Ammon's horn (tissue), 1 donor: ENCODE measurements at places on chromosomes 11 and 22.

DNA sequence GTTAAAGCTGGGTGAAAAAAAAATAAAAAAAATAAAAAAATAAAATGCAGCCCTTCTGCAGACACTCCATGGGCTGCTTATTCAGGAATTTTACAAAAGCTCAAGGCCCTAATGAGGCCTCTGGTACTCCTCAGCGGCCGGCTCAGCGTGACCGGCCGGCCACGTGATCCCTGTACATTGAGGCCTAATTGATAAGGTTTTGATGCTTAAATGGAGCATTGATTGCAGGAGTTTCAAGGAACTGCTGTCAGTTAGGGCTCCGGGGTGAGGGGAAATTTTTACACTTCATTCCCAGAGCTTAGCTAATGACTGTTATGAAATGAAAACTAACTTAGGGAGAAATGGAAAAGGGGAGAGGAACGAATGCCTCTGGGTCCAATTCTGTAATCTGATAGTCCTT is 368.8 kb upstream of the KIRREL3 start:
- DNase-seq, result no peak

DNA sequence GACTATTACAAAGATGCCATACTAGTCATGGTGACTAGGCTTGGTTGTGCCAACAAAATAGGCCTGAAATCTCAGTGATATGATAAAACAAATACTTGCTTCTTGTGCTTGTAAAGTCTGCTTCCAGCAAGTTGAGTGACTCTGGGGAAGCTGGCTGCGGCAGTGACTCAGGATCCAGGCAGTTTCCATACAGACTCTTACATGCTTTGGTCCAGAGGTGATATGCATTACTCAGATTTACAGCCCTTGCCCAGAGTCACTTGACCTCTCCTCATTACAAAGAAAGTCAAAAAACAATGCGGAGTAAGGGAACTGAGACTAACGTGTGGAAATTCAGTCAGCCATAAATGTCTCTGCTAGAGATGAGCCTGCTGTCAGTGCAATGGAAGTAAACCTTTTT is 387.5 kb downstream of the KCNA4 start:
- no peak for DNase-seq

- no peak for DNase-seq
These were observed 34.3 kb downstream of the TOM1 start for GRCh38 chr22:35334004-35334403.

- DNase-seq, result no peak
These were observed 1680.6 kb upstream of the RAG2 start for GRCh38 chr11:38278457-38279141.

GRCh38 chr11:128472128-128473089 is 114.9 kb downstream of the ETS1 start:
- no peak for DNase-seq

DNA sequence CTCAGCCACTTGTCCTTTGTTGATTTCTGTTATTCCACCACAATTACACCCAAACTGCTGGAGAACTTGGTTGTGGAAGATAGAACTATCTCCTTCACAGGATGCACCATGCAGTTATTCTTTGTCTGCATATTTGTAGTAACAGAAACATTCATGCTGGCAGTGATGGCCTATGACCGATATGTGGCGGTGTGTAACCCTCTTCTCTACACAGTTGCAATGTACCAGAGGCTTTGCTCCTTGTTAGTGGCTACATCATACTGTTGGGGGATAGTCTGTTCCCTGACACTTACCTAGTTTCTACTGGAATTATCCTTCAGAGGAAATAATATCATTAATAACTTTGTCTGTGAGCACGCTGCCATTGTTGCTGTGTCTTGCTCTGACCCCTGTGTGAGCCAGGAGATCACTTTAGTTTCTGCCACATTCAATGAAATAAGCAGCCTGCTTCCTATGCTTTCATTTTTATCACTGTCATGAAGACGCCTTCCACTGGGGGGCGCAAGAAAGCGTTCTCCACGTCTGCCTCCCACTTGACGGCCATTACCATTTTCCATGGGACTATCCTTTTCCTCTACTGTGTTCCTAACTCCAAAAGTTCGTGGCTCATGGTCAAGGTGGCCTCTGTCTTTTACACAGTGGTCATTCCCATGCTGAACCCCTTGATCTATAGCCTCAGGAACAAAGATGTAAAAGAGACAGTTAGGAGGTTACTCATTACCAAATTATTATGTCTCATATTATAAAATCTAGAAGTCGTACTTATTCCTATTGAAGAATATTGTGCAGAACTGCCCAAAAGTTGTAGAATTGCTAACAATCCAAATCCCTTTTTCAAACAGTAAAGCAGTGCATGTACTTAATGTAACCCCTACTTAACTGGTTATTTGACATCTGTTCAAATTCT is 53.2 kb downstream of the OR4C6 start:
- DNase-seq, result no peak

DNA sequence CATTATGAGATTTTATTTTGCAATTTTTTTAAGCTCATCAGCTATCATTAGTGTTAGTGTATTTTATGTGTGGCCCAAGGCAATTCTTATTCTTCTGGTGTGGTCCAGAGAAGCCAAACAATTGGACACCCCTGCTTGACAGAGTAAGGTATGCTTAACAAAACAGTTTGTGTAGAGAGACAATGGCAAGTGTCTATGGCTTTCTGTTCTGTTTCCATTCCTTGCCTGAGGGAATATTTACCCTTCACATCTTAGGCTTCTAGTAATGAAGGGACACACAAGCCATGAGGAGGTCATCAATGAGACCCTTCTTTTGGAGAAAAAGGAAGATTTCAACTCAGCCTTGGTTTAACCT is 1278.4 kb upstream of the TENM4 start:
- DNase-seq, result no peak

DNA sequence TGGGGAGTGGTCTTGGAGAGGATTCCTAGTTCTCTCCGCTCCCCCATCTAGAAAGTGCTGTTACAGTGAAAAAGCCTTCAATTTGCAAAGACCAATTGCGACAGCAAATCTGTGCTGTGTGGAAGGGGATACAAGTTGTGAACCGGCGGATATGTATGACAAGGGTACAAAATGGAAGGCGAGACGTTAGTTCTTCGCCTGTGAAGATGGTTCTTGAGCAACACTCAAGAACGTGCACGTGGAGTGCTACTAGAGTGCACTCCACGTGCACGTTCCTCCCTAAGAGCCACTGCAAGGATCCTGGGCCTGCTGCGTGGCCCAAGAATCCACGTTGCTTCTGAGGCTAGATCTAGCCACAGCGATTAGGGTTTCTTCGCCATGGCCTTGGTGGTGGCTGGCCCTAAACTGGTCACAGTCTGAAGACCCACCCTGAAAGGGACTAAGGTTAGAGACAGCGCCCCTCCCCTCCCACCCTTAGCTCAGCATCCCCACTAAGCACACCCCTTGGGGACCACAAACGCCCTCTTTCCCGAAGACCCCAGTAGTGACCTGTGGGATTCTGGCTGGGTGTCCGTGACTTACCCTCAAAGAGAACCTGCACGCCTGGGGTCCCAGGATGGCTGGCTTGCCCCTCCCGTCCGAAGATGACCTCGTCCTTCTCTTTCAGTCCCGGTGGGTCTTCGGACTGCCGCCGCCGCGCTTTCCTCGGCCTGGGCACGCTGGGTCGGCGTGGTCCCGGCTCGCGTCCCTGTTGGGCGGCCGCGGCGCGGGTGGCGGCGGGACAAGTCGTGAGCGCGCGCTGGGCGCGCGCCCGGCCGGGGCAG is 519 bp upstream of the PDE3B start:
- DNase-seq, result no peak

- DNase-seq, result peak; percentile 34
These were observed 4.7 kb downstream of the KCNE3 start for GRCh38 chr11:74462631-74463030.

DNA sequence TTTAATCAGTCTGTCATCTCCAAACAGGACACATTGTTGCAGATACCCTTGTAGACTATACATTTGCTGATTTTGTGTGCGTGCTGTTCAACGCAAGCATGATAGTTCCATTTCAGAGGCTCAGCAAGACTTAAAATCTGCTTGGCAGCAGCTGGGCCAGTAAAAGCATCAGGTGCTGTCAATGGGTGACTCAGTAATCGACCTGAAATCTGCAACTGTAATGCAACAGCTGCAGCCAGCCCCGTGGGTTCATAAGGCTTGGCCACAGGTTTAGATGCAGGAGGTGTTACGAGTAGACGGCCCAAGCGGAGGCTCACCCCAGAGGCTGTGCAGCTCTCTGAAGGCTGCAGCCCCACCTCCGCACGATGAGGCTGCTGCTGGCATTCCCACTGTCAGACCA is 84.6 kb downstream of the NTM start:
- no peak for DNase-seq

GRCh38 chr22:44400763-44401060 is 88.0 kb upstream of the SHISAL1 start:
- DNase-seq, result no peak

GRCh38 chr11:61460474-61460881 is 30.6 kb downstream of the SDHAF2 start:
- DNase-seq, result no peak

- peak; percentile 5 for DNase-seq
These were observed 1.6 kb downstream of the ANKRD42 start for GRCh38 chr11:83195143-83195466.

- DNase-seq, result no peak
These were observed 6.7 kb downstream of the PAMR1 start for GRCh38 chr11:35518766-35519165.

GRCh38 chr11:58227956-58228615 is 632 bp downstream of the OR10Q1 start:
- no peak for DNase-seq

- no peak for DNase-seq
These were observed 14.6 kb downstream of the MS4A6A start for GRCh38 chr11:60168306-60168705.

- no peak for DNase-seq
These were observed 15.5 kb downstream of the NEU3 start for GRCh38 chr11:75004215-75004614.

DNA sequence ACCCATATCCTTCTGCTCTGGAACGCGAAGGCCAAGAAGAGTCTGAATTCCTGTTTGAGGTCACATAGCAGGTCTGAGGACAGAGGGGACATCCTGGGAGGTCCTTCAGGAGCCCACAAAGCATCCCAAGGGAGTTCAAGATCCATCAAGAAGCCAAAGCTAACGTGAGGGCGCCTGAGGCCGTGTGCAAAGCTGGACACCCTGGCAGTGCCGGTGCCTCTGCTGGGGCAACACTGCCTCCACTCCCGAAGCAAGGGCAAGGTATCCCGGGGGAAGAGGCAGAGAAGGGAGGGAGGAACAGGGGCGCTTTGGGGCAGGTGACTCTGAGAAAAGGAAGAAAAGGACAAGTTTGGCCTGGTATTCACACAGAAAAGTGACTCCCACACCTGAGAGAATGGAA is 50.3 kb upstream of the CDON start:
- DNase-seq, result no peak

DNA sequence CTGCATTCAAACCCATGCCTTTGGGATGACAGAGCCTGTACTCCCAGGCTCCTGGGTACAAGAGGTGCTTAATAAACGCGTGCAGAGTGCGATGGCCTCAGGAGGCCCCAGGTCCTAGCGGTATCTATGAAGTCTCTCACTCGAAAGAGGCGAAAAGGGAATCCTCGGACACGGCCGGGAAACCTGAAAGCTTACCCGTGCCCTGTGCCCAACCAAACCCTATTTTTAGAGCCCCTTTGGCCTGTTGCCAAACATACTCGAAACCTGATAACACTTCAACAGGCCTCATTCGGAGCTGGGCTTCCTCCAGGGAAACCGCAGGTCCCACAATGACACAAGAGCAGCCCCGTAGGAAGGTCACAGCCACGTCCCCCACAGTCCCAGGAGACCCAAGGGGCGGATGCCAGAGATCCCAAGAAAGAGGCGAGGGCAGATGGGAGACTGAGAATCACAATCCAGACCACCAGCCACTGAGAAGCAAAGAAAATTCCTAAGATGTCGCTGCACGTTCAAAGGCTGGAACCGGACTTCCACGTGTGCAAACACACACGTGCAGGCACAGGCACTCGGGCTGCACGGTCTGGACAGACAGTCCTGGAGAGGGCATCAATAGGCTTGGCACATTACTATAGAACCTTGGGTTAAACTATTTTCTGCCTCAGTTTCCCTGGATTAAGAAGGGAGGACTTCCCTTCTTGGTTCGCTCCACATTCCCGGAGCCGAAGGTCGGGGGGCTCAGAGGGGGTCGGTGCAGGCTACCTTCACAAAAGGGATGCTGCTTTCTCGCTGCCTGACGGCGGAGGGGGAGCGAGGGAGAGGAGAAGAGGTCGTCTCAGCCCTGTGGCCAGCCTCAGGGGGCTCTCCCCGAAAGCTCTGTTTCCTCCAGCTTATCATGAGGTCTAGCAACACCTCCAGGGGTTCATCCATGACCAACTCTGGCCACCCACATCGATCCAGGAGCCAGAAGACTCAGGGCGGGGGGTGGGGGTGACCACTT is 8.2 kb downstream of the PDGFB start:
- DNase-seq, result no peak

DNA sequence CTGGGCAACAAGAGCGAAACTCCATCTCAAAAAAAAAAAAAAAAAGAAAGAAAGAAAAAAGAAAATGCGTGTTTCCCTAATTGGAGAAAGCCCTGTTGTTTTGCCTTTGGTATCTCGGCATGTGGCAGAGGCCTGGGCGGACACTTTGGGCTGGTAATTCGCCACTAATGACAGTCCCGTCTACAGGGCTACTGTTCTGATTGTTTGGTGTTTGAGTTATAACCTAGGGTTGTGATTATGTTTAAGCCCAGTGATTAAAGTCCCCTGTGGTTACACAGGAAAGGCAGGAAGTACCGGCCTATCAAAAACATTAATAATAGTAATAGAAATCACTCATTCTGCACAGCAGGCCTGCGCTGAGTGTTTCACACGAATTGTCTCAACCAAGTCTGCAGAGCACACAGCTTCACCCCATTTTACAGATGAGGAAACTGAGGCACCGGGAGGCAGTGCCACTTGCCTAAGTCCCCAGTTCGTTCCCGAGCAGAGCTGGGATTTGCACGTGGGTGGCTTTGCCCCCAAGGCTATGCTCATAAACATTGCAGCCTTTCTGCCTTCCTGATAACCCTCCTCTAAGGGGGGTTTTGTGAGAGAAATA is 39.1 kb upstream of the GRAMD4 start:
- DNase-seq, result no peak

DNA sequence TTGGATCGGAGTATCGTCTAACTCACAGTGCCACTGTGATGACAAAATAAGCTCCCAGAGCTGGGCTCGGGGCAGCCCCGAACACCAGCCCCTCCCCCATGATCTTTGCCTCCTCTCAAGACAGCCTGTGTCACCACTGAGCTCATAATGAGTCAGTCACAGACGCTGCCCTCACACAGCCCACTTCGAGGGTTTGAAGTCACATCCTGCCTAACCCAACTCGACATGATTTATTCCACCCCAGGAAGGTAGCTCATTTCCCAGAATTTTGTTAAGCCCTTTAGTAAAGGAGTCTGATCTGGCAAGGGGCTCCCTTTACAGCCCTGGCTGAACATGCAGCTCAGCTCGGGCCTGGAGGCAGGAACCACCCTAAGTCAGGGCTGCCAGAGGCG is 22.8 kb downstream of the MYH9 start:
- no peak for DNase-seq

- DNase-seq, result no peak
These were observed 97.6 kb downstream of the SLC36A4 start for GRCh38 chr11:93100211-93100610.

GRCh38 chr11:121417055-121417551 is 35.0 kb upstream of the SORL1 start:
- DNase-seq, result peak; percentile 82
